ENCODE measurements at places on chromosomes 5 and 9.

DNA sequence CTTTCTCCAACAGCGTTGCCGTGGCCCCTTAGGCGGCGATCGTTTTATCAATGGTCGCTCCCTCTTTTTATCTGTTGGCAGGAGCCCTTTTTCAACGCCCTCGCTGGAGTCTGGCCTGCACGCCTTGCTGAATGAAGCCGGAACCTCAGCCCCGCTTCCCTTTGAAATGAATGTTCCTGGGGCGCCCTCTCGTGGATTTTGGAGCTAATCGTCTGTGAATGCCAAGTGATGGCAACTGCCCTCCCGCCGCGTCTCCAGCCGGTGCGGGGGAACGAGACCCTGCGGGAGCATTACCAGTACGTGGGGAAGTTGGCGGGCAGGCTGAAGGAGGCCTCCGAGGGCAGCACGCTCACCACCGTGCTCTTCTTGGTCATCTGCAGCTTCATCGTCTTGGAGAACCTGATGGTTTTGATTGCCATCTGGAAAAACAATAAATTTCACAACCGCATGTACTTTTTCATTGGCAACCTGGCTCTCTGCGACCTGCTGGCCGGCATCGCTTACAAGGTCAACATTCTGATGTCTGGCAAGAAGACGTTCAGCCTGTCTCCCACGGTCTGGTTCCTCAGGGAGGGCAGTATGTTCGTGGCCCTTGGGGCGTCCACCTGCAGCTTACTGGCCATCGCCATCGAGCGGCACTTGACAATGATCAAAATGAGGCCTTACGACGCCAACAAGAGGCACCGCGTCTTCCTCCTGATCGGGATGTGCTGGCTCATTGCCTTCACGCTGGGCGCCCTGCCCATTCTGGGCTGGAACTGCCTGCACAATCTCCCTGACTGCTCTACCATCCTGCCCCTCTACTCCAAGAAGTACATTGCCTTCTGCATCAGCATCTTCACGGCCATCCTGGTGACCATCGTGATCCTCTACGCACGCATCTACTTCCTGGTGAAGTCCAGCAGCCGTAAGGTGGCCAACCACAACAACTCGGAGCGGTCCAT is 10.0 kb downstream of the S1PR3 start:
- peak; percentile 76 for DNase-seq

- DNase-seq: no peak
Measured at GRCh38 chr9:120688758-120689157, 25.5 kb downstream of the MEGF9 start.

GRCh38 chr9:4425319-4426045 is 64.8 kb upstream of the SLC1A1 start:
- no peak for DNase-seq

DNA sequence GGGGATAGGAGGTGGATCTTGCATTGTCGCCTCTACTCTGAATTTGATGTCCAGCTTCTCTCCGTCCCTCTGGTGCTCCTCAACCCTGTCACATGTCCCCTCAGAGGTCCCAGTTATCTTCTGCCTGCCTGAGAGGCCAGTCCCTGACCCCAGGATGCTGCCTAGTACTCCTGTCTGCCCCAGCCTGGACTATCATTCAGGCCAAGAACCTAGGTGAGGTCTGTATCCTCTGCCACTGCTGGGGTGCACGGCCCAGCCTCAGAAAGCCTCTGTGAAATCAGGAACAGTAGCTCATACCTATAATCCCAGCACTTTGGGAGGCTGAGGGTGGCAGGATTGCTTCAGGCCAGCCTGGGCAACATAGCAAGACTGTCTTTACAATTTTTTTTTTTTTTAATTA is 8.6 kb downstream of the SPINK4 start:
- no peak for DNase-seq

DNA sequence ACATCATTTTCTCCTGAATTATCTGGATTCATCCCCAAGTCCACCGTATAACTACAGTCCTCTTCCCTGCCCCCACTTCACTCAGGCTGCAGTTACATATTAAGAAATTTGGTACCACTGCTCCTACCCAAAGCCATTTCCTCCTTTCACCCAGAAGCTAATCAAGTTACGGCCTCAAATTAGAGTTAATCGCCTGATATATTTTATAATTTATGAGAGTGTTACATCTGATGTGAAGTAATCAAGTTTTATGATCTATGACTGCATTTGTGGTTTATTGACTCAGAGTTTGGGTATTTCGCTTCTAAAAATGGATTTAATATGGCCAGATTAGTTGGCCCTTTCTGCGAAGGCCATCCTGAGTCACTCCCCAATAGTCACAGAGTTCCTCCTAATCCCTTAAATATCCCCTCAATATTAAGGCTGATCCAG is 223.6 kb upstream of the KIF2A start:
- no peak for DNase-seq

- DNase-seq: no peak
Measured at GRCh38 chr9:98271479-98271878, 16.0 kb upstream of the TBC1D2 start.

DNA sequence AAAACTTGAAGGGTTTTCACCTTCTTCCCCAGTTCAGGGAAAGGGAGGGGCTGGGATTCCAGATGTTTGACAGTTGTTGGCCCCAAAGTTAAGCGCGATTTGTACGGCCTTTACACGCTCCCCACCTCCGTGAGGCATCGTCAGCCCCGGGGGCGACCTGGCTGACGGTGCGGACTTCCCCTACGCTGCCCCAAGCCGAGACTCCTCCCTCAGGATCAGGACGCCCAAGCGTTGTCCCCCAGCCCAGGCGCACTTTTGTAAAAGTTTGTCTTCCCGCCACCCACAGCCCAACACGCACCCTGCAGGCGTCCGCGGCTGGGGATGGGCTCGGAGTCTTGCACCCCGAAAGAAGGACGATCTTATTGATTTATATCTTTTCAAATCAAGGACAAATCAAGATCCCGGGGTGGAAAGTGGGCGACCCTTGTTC is 713 bp downstream of the MOB3B start:
- no peak for DNase-seq

DNA sequence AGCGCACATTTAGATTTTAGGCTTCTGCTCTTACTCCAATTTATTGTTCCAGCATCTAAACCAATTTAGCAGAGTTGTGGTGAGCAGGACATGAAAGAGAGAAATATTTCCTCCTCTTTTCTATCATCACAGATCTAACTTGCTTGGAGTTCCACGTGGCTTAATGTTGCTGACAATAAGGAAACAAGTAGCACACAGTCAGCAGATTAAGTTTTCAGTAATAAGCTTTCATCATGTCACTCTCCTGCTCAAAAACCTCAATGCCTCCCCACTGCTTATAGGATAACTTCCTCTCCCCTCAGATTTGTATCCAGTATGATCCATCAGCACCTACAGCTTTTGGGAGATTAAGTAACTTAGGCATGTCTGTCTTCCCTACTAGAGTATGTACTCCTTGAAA is 10.4 kb upstream of the SSBP2 start:
- no peak for DNase-seq

- no peak for DNase-seq
Measured at GRCh38 chr5:20556115-20556763, 568.2 kb upstream of the CDH18 start.

GRCh38 chr5:151522226-151522625 is 68.9 kb downstream of the FAT2 start:
- no peak for DNase-seq

- no peak for DNase-seq
Measured at GRCh38 chr5:175728316-175728715, 70.4 kb downstream of the HRH2 start.

Measured in NCI-H1092 (cell line).